Left kidney (tissue), 8 donors: ENCODE measurements at places on chromosomes 1 and 21. TPM values are rescaled to one million over a fixed set of nuclear protein-coding genes. Genes with fewer than 3 reads are reported as not detected.
A peak's percentile ranks its signal among the peaks of the same experiment; 100 is the strongest.

DNA sequence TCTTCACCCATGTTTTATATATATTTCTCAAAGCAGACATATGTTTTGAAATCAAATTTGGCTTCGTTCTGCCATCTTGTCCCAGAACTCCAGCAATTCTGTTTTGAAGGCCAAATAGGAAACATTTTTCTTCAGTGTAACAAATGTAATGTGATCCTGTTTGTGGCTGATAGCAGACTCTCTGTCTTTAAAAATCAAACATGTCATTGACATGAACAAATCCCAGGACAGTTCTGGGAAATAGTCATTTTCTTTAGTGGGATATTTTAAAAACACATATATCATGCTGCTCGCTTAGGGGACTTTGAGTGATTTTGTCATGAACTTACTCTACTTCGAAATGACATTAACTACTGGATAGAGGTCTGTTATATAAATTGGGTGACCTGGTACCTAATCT, 51.4 kb downstream of the HMCN1 start:
- no peak for DNase-seq

Gene OR2L13
- polyA plus RNA-seq = not detected

Gene CGN
- 55.6 TPM for polyA plus RNA-seq

DNA sequence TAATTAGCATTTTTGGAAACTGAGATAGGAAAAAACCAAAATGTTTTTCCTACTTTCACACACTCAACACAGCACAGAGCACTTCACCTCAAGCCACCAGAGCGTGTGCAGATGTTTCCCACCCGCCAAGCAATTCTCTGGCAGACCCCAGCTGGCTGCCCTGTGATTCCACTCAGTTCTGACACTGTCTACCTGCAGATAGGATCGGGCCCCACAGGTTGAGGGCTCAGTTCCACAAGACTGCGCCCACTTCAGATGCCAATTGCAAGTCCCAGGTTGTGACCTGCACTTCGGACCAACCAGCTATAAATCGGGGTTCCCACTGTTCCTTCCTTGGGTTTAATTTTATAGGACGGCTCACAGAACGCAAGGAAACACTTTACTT, 9.9 kb downstream of the KIAA1614 start:
- no peak for DNase-seq

Gene CTSS
- polyA plus RNA-seq = 7.7 TPM

- DNase-seq = no peak
These were observed 2.5 kb upstream of the CDKN2C start for GRCh38 chr1:50967416-50968157.

- DNase-seq = no peak
These were observed 377.2 kb downstream of the PLPP3 start for GRCh38 chr1:56202186-56202585.

Gene TCP10L
- polyA plus RNA-seq = 2.0 TPM

GRCh38 chr21:44996096-44996495, 56.3 kb downstream of the SLX9 start:
- no peak for DNase-seq

DNA sequence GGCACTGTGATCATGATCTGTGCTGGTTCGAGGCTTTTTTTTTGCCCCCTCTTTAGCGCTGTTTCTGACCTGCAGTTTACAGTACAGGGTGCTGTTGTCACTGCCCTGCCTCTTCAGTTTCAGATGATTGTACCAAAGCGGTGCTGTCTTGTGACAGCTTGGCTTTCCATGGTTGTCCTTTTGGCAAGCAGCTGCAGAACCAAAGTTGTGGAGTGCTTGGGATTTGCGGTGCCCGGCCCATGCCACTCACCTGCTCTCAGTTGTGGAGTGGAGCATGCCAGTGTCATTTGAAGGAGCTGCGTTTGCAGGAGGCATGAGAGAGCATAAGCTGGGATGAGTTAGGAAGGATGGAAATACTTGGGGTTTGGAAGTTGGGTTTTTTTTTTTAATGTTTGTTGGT, 48.4 kb downstream of the DOP1B start:
- no peak for DNase-seq

DNA sequence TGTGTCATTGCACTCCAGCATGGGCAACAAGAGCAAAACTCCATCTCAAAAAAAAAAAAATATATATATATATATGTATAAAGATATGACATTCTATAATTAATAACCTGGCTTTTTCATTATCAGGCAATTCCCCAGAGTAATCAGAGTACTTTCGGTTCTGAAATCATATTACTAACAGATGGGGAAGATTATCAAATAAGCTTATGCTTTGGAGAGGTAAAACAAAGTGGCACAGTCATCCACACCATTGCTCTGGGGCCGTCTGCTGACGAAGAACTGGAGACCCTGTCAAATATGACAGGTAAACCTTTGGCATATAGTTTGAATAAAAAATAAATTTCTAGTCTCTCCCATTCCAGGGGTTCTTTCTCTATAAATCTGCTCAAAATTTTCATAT, 58.5 kb upstream of the SH3GLB1 start:
- DNase-seq = no peak

DNA sequence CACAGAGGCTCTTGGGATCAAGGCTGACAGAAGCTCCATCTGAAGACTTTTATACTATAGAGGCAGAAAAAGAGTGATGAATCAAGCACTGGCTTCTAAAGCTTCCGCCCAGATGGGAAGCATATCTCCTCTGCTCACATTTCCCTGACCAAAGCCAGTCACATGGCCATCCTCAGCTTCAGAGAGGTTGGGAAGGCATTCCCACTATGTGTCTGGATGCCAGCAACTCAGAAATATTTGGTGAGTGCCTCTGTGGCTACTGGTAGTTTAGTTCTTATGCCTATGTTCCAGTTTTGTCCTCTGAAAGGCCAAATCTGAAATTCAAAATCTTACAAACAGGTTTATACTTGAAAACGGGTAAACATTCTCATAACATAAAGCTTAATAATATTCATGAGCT, 9.9 kb upstream of the DISC1 start:
- no peak for DNase-seq

GRCh38 chr1:18599086-18599485, 31.6 kb upstream of the PAX7 start:
- DNase-seq = no peak

- DNase-seq = peak; percentile 63
These were observed 69.5 kb downstream of the RHOU start for GRCh38 chr1:228804640-228805413.

GRCh38 chr21:24844671-24845070, 762.6 kb downstream of the MRPL39 start:
- no peak for DNase-seq

Gene S100B
- 3.2 TPM for polyA plus RNA-seq

Gene VAV3
- polyA plus RNA-seq = 136 TPM

- DNase-seq = no peak
These were observed 32.1 kb downstream of the SLC37A1 start for GRCh38 chr21:42545745-42546144.

Gene CAMTA1
- 88.8 TPM for polyA plus RNA-seq

DNA sequence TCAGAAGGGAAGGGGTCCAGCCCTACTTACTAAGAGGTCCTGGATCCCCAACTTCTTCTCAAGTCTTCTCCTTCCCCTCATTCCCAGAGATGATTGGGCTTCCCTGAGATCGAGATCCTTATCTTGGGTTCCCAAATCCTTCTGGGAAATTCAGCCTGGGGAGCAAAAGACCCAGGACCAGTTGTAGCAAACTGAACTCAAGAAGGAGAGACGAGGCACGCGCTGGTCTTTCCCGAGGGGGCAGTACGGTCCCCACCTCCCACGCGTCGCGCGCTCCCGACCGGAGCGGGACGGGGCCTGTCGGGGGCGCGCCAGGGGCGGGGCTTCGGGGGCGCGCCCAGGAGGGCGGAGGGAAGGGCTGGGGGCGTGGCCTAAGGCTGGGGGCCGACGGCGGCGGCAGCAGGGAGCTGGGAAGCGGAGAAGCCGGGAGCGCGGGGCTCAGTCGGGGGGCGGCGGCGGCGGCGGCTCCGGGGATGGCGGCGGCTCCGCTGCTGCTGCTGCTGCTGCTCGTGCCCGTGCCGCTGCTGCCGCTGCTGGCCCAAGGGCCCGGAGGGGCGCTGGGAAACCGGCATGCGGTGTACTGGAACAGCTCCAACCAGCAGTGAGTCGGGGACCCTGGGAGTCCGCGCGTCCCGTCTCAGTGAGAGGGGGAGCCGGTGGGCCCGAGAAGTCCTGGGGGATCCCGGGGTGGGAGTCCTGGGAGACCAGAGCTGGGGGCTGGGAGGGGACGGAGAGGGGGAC, at the start of gene EFNA3:
Gene EFNA3, plus strand, starts transcription at position 369 of the 741 bp plus-strand sequence. Its CDS starts 105 bp downstream, at position 474.
- DNase-seq = peak; percentile 81

GRCh38 chr1:115065021-115065420, 24.3 kb downstream of the TSPAN2 start:
- DNase-seq = no peak

Gene CAMK2N1
- polyA plus RNA-seq = 69.6 TPM

Gene UHMK1
- polyA plus RNA-seq = 44.0 TPM

GRCh38 chr1:24861821-24862727, 68.0 kb downstream of the RUNX3 start:
- peak; percentile 11 for DNase-seq

DNA sequence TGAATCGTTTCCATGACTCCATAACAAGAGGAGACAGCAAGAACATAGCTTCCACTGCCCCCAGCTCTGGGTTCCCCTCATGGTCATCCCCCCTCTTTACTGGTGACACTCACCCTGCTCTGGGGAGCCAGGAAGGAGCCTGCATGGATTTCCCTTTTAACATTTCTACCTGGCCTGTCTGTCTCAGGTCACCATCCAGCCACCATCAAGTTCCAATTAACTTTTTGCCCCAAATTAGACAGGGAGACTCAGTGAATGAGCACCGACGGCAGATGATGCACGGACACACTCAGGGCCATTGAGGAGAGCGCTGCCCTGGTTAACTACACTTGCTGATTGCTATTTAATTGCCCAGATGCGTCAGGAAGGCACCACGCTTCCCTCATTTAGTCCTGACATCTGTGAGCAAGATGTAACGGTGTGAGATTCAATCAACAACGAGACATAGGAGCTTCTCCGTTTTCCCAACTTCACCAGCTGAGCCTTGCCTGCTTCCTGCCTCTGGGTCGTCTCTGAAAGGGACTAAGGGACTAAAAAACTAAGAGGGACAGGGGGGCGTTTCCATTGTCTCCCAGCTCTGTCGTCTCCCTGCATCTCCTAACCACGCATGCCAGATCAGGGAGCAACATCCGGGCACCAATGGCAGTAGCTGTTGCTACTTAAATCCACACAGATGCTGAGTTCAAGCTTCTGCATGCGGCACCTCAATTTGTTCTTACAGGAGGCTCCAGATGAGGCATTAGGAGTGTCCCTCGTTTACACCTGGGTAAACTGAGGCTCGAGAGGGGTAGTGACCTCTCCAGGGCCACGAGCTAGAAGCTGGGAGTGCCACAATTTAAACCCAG, 426.7 kb downstream of the NPHP4 start:
- no peak for DNase-seq
